ENCODE measurements at places on chromosomes 6 and 20. TPM values are rescaled to one million over a fixed set of nuclear protein-coding genes. Genes with fewer than 3 reads are reported as not detected.

DNA sequence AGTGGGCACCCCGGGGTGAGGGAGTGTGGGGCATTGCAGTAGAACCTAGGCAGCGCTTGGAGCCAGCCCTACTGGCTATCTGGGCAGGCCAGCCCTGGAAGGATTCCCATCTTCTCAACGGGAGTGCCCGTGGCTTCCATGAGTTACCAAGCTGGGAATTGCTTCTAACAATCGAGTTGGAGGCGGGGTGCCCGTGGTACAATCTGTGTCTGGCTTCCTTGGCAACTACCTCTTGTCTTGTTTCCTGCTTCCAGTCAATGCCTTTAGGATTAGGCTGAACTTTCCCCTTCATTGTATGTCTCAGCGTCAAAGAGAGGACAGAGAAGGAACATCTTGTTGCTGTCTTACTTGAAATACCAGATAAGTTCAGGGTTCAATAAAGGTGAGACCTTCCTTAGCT is 33.3 kb downstream of the PPP1R14C start:
- no peak for DNase-seq

GRCh38 chr6:47246551-47246950 is 63.2 kb downstream of the TNFRSF21 start:
- DNase-seq = no peak

GRCh38 chr6:87700397-87701343 is 1.4 kb downstream of the AKIRIN2 start:
- DNase-seq = no peak

SLC22A7 gene
- not detected for total RNA-seq

GRCh38 chr6:127972815-127973214 is 72.0 kb upstream of the THEMIS start:
- DNase-seq = no peak

DNA sequence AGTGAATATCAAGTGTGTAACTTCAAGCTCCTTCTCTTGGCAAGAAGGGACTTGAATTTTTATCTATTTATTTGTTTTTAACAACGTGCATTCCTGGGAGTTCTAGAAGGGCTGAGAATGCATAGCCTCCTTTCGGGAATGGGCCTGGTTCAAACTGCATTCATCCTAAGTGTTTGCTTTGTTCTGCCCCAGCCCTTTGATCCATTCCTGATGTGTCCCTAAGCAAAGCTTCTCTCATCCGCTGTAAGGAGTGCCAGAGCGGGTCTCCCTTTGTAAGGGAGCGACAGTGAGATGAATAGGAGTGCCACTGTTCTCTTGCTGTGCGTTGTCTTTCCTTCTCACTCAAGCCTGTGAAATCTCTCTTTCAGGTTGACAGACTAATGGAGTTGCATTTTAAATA is 61.0 kb upstream of the VSTM2L start:
- no peak for DNase-seq

DNA sequence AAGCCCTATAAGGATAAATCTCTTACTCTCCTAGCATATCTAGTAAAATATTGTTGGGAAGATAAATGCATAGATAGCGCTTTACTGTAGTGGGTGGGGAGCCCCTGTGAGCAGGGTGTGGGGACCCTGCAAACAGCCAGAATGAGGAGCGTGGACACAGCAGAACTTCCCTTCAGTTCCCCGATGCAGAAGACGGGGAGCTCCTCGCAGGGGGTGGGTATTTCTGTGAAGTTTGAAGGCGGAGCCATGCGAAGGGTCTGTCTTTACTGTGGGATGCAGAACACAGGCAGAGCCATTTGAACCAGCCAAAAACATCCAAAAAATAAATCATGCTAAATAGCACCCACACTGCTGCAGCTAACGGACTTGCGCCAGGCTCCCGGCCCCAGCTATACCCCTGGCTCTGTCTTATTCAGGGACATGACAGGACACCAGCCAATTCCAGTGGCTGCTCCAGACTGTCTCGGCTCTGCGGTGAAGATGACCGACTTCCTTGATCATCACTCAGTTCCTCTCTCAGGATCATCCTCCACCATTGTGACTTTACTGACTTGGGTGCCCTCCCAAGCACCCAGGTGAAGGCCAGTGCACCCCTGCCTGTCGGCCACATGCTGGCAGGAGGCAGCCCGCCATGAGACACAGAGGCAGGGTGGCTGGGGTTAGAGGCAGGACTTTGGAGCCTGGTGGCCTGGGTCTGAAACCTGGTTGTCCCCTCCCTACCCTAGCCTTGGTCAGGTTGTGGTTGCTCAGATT is 134.5 kb downstream of the SMOC2 start:
- DNase-seq = no peak

DNPH1 gene
- total RNA-seq = 36.5 TPM

GJA10 gene
- total RNA-seq = not detected

GRCh38 chr6:12608874-12609273 is 107.7 kb upstream of the PHACTR1 start:
- no peak for DNase-seq

DNA sequence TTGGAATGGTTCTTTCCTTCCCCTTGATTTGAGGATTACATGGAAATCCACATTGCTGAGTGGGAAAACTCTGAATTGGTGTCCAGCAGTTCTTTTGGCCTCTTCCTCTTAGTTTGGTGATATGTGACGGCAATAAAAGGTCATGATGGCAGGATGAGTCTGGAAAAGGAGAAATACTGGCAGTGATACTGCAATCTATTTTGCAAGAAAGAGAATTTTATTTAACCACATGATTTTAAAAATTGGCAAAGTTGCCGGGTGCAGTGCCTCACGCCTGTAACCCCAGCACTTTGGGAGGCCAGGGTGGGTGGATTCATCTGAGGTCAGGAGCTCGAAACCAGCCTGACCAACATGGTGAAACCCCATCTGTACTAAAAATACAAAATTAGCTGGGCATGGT is 73.1 kb downstream of the ADTRP start:
- DNase-seq = no peak

DNA sequence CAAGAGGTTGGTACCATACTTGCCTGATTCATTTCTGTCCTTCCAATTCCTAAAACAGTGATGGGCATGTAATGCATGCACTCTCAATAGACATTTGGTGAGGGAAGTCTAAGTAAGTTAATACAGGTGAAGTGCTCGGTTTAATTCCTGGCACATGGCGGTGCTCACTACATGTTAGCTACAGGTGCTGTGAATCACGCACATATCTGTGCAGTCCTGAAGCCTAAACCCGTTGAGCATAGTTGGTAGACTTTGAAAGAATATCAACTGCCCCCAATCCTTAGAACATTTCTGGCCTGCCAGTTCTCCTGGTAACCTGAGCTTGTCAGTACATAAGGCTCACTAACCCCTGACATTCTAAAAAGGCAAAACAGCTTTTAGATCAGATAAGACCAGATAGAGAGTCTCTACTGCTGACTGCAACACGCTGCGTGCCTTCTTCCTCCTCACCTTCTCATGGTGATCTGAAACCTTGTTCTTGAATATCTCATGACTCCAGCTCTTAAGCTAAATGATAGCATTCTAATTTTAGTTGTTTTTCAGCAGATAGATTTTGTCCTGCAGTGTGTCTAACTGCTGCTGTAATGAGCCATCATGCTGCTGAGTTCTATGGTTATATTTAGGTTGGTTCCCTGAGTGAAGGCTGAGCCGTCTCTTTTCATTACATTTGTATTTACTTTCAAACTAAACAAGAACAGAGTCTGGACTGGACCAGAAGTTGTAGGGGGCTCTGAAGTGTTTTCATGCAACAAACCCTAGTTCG is 328.5 kb upstream of the QKI start:
- DNase-seq = no peak

GRCh38 chr6:79762370-79762769 is 131.2 kb downstream of the SH3BGRL2 start:
- DNase-seq = no peak

DNA sequence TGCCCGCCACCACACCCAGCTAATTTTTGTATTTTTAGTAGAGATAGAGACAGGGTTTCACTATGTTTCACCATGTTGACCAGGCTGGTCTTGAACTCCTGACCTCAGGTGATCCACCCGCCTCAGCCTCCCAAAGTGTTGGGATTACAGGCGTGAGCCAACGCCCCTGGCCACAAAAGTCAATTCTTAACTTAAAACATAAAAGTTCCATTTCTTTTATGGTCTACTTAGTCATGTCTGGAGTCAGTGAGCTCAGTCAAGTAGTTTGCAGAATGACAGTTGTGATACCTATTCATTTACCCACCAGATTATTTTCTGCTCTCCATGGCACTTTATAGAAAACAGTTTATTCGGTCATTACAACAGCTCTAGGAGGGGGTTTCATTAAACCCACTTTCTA is 103.1 kb upstream of the ESR1 start:
- DNase-seq = no peak

GRCh38 chr20:31642837-31643236 is 5.1 kb downstream of the COX4I2 start:
- no peak for DNase-seq

DNA sequence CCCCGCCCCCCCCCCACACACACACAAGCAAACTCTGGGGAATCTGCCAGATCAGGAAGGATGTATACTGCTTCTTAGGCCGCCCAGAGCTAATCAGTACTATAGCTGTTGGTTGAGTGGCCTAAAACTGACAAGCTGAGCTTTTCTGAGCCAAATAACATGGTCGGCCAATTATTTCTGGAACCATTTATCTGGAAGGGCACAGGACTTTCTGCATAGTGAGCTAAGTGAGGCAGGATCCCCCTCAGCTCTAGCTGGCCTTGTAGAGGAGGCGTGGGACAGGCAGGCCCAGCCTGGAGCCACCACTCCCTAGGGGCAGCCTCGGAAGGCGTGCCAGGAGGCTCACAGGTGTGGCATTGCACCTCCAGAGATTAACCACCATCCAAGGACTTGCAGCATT is 200.1 kb downstream of the TMEM242 start:
- no peak for DNase-seq

DNA sequence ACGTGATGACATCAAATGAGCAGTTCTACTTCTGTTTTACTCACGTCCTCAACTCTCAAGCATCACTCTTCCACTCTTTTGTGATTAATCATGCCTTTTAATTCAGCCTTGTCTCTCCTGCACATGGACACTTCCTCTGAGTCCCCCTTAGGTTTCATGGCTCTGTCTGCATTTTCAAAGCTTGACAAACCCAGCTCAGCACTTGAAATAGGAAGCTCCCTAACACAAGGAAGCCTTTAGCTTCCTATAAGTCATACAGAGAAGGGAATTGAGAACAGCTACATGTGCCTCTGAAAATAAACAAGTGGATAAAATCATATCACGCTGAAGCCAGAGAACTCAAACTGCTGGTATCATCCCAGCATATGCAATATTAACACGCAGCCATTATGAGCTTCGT is 21.2 kb downstream of the KIF16B start:
- DNase-seq = no peak

PCK1 gene
- total RNA-seq = 331 TPM

GRCh38 chr20:50797142-50797541 is 2.3 kb downstream of the BCAS4 start:
- DNase-seq = no peak

DNA sequence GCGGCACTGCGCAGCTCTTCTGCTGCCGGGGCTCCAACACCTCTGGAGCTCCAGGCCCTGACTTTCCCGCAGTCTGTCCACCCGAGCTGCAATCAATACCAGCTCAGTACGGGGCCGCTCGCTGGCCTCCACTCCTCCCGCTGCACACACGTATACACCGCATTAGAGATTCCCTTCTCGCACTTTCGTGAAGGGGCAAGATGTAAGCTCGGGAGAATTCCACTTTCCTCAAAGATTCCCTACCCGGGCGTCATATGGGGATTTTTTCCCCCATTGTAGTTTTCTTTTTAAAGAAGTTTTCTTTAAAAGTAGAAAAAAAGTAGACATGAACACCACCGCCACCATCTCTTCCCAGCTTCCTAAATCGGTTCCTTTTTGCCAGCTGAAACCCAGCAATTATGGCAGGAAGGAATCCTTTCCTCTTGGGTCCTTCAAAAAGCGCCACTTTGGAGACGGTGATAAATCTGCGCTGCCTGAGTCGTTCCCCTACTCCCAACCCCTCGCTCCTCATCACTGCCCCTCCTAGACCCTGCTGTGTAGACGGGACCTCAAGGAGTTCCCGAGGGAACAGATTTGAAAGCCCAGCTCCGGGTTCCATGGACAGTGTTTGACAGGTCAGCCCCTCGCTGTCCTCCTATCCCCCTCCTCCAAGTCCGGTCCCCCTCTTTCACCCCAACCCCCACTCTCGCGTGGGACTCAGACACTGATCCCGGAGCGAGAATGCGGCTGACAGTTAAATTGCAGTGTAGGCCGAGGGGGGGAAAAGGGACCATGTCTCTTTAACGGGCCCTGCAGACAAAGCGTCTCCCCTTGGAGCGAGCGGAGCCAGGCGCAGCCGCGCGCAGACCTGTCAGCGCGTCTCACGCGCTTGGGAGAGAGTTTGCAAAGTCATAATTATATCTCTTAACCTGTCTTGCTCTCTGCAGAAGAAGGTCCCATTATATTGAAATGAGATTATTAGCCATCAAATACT is 39.5 kb downstream of the NCR2 start:
- DNase-seq = no peak

DNA sequence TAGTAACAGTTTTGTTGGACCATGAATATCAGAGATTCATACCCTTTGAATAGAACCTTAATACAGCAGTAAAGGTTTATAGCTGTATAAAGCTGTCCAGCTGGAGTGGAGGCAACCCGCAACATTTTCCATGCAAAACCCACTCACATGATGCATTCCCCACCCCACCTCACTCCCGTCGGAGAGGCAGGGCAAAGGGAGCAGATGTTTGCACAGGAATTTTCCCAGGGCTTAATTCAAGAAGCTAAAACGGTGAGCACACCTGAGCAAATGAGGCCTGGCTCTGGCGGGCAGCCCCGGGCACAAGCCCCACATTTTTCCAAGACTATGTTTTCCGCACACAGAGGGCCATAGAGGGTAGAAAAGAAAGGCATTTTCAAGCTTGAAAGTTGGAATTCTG is 191.7 kb downstream of the FOXC1 start:
- no peak for DNase-seq

GRCh38 chr6:137910843-137911456 is 43.9 kb downstream of the TNFAIP3 start:
- no peak for DNase-seq

DNMT3B gene
- 0.39 TPM for total RNA-seq

TOMM6 gene
- total RNA-seq = 123 TPM

GRCh38 chr20:23477223-23477622 is 13.7 kb upstream of the CST8 start:
- DNase-seq = no peak

SLC17A9 gene
- 12.7 TPM for total RNA-seq

- no peak for DNase-seq
Observed at GRCh38 chr20:12936524-12936923, 72.2 kb upstream of the SPTLC3 start.

EGFL8 gene
- 15.5 TPM for total RNA-seq

GRCh38 chr6:158322400-158322723 is 10.1 kb downstream of the TULP4 start:
- DNase-seq = no peak

DNA sequence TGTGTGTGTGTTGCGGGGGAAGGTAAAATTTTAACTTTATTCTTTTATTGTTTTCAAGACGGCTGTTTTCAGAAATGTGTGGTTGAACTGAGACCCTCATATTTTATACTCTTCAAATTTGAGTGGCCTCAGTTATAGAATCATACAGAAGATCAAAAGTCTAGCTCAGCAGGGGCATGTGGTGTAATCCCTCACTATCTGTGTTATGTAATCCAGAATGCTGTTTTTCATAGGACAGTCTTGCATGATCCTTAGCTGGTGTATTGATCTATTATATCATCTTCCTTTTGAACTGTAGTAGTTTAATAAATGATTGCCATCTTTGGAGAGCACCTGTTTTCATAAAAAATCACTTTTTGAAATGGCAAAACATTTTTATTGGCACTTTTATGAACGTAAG is 1.4 kb downstream of the PLCB4 start:
- DNase-seq = no peak

SLC35F1 gene
- total RNA-seq = 0.48 TPM

Data from mesenteric fat pad (tissue), 1 donor.